A549 treated with CpdA at 1 μM for 4 hours (cell line): ENCODE measurements at places on chromosomes 7 and 10. TPM values are rescaled to one million over a fixed set of nuclear protein-coding genes. Genes with fewer than 3 reads are reported as not detected.

The OR2A7 gene
- total RNA-seq, result not detected in 5 replicates

The PNLIPRP2 gene
- 0.09 to 0.13 TPM (median 0.10 TPM) in 3 of 5 replicates, not detected in the others for total RNA-seq

The AS3MT gene
- total RNA-seq, result 3.3 to 4.7 TPM (median 4.0 TPM) in 5 replicates

The UMAD1 gene
- 10.3 to 12.0 TPM (median 11.7 TPM) in 5 replicates for total RNA-seq
